ENCODE measurements at places on chromosomes 2 and 18.

DNA sequence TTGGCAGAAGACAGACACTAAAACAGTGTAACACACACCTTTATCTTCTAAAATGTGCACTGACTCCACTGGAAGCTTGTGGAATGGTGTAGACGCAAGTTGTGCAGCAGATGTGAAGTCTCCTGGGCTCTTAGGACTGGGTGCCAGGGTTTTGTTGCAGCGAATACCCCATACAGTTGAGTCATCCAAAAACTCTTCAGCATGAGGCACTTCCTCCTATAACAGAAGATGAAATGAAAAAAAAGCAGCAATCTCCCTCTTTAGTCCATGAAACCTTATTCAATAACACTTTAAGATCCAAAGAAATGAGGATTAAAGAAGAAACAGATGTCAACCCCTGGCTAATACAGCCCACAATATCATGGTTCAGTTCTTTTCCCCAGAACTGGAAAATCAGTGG, 22.2 kb downstream of the BUB1 start:
- no peak for DNase-seq

GRCh38 chr2:175350105-175350504, 168.6 kb upstream of the ATP5MC3 start:
- no peak for DNase-seq

DNA sequence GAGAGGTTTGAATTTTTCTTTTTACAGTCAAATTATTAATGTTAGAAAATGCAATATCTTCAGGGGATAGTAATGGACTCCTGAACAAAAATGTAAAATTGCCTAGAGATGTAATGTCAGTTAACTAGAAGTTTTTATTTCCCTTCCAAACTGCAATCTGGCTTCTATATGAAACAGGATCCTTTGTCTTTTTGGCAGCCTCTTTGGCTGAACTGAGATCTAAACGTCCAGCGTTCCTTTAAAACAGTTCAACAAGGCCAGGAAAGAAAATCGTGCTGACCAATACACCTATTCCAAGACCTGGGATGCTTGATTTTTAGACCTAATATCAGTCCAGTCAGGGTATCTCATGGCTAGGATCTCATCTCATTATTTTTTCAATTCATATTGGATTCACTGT, 245.5 kb downstream of the FIGN start:
- no peak for DNase-seq

GRCh38 chr2:71595569-71595968, 142.2 kb downstream of the DYSF start:
- DNase-seq: no peak

- no peak for DNase-seq
Observed at GRCh38 chr2:207504513-207505170, 25.1 kb upstream of the CREB1 start.

GRCh38 chr2:101759162-101759561, 61.7 kb downstream of the MAP4K4 start:
- no peak for DNase-seq

- DNase-seq: no peak
Observed at GRCh38 chr2:60470340-60470739, 83.1 kb downstream of the BCL11A start.

- no peak for DNase-seq
Observed at GRCh38 chr2:233111427-233111826, 51.3 kb downstream of the INPP5D start.

DNA sequence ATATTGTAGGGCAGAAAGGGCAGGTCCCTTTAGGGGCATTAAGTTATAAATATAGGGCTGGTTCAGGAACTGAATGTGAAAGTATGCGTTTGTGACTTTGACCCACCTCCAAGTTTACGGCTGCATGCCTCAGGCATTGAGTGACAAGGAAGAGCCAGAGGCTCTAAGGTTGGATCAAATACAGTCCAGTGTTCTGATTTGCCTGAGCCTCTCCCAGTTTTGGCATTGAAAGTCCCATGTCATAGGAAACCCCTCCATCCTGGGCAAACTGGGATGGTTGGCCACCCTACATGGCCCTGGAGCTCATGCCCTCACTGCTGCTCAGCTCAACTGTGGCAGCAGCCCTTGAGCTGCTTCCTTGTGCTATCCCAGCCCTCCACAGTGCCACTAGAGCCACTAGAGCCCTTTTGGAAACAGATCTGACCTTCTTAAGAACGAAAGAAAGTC, 29.9 kb downstream of the HK2 start:
- no peak for DNase-seq

- DNase-seq: no peak
Observed at GRCh38 chr18:67425672-67426071, 90.8 kb downstream of the DSEL start.
